Natural killer cell (primary cell): ENCODE measurements at places on chromosomes 13 and 19. TPM values are rescaled to one million over a fixed set of nuclear protein-coding genes. Genes with fewer than 3 reads are reported as not detected.

GRCh38 chr19:10442698-10443097, 22.4 kb downstream of the PDE4A start:
- no peaks in the 10 kb centered on the region for H3K27me3 ChIP-seq
- H3K36me3 ChIP-seq, result peaks cover 5% of the 10 kb centered on the region
- H3K4me3 ChIP-seq, result no peak overlapping the region
- H3K4me1 ChIP-seq, result no peaks in the 10 kb centered on the region
- H3K27ac ChIP-seq, result no peak overlapping the region
- DNase-seq, result no peak

GRCh38 chr19:39997638-39998216, 867 bp downstream of the ZNF546 start:
- no peak for DNase-seq
- H3K4me3 ChIP-seq, result peak overlapping the region; percentile 83
- no peaks in the 10 kb centered on the region for H3K36me3 ChIP-seq
- no peaks in the 10 kb centered on the region for H3K27me3 ChIP-seq

GRCh38 chr13:42396901-42397655, 125.1 kb downstream of the AKAP11 start:
- H3K4me3 ChIP-seq, result no peak overlapping the region
- H3K27ac ChIP-seq, result no peak overlapping the region
- H3K4me1 ChIP-seq, result peaks cover 52% of the 10 kb centered on the region
- H3K27me3 ChIP-seq, result no peaks in the 10 kb centered on the region
- no peak for DNase-seq
- no peaks in the 10 kb centered on the region for H3K36me3 ChIP-seq

DNA sequence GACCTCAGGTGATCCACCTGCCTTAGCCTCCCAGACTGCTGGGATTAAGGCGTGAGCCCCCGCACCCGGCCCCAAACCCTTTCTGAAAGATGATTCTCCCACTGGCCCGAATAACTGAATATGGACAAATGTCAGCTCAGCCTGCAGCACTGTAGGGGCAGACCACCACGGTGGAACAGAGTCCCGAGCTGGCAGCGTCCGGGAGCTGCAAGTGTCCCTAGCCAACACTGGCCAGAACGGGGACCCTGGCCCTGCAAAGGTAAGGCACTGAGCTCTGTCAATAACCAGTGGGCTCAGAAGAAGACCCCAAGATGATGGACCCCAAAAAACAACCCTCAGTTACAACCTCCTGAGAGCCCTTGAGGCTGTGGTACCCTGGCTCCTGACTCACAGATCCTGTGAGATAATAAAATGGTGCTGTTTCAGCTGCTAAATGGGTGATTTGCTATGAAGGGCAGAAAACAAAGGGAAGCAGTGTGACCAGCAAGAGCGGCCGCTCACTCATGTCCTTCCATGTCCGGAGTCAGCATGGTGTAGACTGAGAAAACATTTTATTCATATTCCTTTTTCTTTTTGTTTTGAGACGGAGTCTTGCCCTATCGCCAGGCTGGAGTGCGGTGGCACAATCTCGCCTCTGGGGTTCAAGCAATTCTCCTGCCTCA, 1.6 kb downstream of the LSM7 start:
- H3K27ac ChIP-seq, result peak overlapping the region; percentile 78
- H3K4me3 ChIP-seq, result no peak overlapping the region

GRCh38 chr19:53878776-53879139, 3.2 kb upstream of the PRKCG start:
- peaks cover 47% of the 10 kb centered on the region for H3K4me1 ChIP-seq
- H3K36me3 ChIP-seq, result peaks cover 11% of the 10 kb centered on the region
- DNase-seq, result no peak
- peak overlapping the region; percentile 30 for H3K4me3 ChIP-seq

GRCh38 chr19:35114353-35115176, 1.1 kb upstream of the FXYD3 start:
- H3K27ac ChIP-seq, result no peak overlapping the region
- H3K4me1 ChIP-seq, result peaks cover 7% of the 10 kb centered on the region
- peaks cover 5% of the 10 kb centered on the region for H3K27me3 ChIP-seq
- peak; percentile 85 for DNase-seq
- H3K36me3 ChIP-seq, result no peaks in the 10 kb centered on the region

DNA sequence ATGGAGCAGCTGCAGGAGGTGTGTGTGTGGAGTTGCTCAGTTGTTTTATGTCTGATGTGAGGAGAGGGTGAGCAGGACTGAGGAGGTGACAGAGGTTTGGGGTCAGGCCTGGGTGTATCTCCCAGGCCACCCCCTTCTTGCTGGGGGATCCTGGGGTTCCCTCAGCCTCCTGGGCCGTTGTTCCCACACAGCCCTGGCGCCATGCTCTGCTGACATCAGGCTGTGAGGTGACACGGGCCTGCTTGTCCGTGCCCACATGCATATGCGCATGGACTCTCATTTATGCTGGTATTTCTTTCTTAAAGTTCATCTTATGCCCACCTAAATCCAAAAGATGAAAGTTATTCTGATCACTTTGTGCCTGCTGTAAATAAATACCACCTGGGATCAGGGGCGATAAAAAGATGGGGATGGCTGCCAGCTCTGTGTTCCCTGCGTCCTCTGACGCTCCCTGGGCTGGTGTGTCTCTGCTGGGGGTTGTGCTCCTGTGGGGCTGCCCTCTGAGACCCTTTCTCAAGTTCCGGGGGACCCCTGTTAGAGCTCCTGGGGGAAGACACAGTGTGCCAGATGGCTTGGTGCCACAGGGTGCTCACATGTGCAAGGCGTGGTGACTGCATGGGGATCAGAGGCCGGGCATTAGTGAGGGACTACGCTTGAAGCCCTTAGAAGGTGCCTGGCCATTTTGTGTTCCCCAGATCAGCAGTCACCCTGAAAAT, 12.6 kb downstream of the NAXD start:
- H3K36me3 ChIP-seq, result peaks cover 19% of the 10 kb centered on the region
- H3K27ac ChIP-seq, result no peak overlapping the region
- peaks cover 12% of the 10 kb centered on the region for H3K4me1 ChIP-seq

Gene ZNF667
- 0.41 TPM for total RNA-seq

Gene TSSK6
- 2.2 TPM for total RNA-seq

- H3K36me3 ChIP-seq, result peaks cover 11% of the 10 kb centered on the region
- no peaks in the 10 kb centered on the region for H3K27me3 ChIP-seq
- H3K4me3 ChIP-seq, result peak overlapping the region; percentile 98
- no peak for DNase-seq
These were observed 937 bp downstream of the ZNF841 start for GRCh38 chr19:52094526-52095130.

DNA sequence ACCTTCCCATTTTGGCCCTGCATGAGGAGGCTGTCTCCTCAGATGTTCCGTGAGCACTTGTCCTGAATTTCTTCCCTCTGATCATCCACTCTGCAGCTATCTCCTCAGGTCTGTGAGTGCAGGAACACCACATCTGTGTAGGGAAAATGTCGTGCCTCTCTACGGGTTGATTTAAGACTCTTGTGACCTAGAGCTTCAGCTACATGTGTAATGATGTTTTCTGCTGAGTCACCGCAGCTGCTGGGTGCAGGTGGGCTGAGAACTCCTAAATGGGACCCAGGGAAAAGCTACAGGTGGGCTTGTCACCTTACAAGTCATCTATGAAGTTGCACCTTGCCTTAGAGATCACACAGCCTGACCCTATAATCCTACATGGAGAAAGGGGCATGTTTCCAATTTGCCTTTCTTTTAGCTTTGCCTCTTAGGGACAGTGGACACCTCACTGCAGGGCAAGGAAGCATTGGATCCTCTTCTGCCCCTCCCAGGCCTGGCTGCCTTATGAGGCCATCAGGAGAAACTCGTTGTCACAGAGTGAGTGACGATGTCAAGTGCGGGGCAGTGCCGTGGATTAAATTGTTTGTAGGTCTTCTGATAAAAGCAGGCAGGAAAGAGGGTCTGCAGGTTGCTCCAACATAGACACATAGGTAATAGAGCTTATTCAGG, 122.3 kb downstream of the DNAJC15 start:
- DNase-seq, result no peak
- no peak overlapping the region for H3K4me3 ChIP-seq
- no peaks in the 10 kb centered on the region for H3K27me3 ChIP-seq
- no peak overlapping the region for H3K27ac ChIP-seq

Gene LHB
- not detected for total RNA-seq

Gene RFXAP
- 6.0 TPM for total RNA-seq

Gene SBNO2
- 94.3 TPM for total RNA-seq

DNA sequence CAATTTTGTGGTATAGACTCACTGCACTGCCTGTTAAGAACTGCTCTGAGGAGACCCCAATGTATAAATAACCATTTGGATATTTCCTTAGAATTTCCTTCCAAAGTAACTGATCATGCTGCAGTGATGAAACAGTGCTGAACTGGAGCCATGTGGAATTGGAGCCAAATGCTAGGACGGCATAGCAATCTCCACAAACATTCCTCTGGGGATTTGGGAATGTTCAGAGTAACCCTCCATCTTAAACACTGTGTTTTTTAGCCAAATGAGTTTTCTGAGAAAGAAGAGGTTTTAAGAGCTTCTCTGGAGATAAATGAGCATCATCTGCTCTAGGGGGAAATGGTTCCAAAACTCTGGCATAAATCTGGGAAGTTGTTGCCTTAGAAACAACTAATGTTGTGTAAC, 98.2 kb downstream of the OLFM4 start:
- H3K36me3 ChIP-seq, result no peaks in the 10 kb centered on the region
- H3K27ac ChIP-seq, result no peak overlapping the region
- H3K4me3 ChIP-seq, result no peak overlapping the region

Gene IGFL3
- not detected for total RNA-seq

Gene ZNF837
- 1.3 TPM for total RNA-seq

- no peak for DNase-seq
- H3K27me3 ChIP-seq, result no peaks in the 10 kb centered on the region
- H3K4me1 ChIP-seq, result no peaks in the 10 kb centered on the region
- no peaks in the 10 kb centered on the region for H3K36me3 ChIP-seq
- H3K27ac ChIP-seq, result no peak overlapping the region
These were observed 764.1 kb upstream of the SLITRK6 start for GRCh38 chr13:86563308-86563707.

Gene OR7G3
- total RNA-seq, result not detected

GRCh38 chr19:42150911-42151361, 18.7 kb upstream of the POU2F2 start:
- no peaks in the 10 kb centered on the region for H3K27me3 ChIP-seq
- no peak for DNase-seq
- H3K4me3 ChIP-seq, result no peak overlapping the region
- peaks cover 33% of the 10 kb centered on the region for H3K4me1 ChIP-seq
- no peaks in the 10 kb centered on the region for H3K36me3 ChIP-seq
- H3K27ac ChIP-seq, result no peak overlapping the region

Gene ZNF665
- total RNA-seq, result 4.9 TPM

- no peaks in the 10 kb centered on the region for H3K36me3 ChIP-seq
- no peak for DNase-seq
- no peaks in the 10 kb centered on the region for H3K27me3 ChIP-seq
- H3K4me3 ChIP-seq, result peak overlapping the region; percentile 90
These were observed 716 bp downstream of the ZNF573 start for GRCh38 chr19:37778613-37779126.

DNA sequence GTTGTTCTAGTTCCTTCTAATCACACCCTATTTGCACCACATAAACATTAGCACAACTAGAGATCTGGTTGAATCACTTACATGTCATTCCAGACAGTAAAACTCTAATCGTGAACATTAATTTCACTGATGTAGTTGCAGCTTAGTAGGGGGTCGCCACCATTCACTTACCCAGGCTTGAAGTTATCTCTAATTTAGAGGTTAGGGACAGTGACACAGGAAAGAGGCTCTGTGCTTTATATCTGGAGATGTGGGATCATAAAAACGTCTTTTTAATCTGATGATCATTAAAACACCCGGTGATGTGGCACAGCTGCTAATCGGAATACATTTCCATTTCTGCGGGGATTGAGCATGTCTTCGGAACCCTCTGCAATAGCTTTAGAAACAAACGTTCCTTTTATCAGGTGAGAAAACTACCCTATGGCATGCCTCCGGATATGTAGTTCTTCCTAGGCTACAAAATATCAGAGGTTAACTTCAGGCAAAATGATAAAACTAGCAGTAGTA, 523.0 kb downstream of the MYO16 start:
- no peak overlapping the region for H3K27ac ChIP-seq
- H3K4me1 ChIP-seq, result no peaks in the 10 kb centered on the region
- no peaks in the 10 kb centered on the region for H3K27me3 ChIP-seq
- no peak for DNase-seq
- no peak overlapping the region for H3K4me3 ChIP-seq

Gene ZNF264
- total RNA-seq, result 50.4 TPM

DNA sequence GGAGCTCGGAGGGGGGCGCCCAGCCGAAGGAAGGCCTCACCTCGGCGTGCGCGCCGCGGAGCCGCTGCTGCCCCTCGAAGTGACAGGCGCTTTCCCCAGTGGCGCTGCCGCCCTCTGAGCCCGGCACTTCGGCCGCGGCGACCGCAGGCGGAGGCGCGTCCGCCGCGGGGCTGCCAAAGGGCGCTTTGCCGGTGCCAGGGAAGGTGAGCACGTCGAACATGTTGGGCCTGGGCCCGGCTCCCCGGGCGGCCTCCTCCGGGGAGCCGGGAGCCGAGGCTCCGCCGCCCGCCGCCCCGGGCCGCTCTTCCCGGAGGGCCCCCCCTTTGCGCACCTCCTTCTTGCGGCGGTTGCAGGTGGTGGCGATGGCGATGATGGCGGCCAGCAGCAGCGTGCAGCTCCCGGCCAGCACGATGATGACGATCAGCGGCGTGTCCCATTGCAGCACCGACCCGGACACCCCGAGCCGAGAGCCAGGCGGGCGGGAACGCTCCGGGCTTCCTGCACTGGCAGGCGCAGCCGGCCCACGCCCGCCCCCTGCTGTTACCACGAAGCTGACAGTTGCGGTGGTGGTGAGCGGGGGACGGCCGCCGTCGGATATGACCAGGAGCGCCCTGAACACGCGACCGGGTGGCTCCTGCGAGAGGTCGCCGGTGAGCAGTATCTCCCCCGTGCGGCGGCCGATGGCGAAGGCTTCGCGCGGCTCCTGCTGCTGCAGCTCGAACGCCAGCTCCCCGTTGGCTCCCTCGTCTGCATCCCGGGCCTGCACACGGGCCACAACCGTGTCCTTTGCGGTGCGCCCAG, 2.5 kb downstream of the PCDH8 start:
- DNase-seq, result no peak
- peaks cover 16% of the 10 kb centered on the region for H3K4me1 ChIP-seq
- peaks cover 60% of the 10 kb centered on the region for H3K27me3 ChIP-seq
- H3K4me3 ChIP-seq, result no peak overlapping the region
- H3K27ac ChIP-seq, result no peak overlapping the region

DNA sequence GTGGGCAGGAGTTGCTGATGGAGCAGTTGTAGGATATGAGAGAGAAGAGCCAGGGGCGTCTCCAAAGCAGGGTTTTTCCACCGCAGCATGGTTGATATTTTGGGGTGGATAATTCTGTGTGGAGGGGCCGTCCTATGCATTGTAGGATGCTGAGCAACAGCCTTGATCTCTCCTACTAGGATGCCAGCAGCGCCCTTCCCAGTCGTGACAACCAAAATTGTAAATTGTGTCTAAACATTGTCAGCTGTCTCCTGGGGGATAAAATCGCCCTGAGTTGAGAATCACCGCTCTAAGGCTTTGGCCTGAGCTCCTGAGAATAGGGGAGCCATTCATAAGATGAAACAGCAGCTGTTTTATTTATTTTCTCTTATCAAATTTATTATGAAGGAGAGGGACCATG, 4.2 kb downstream of the CACNG8 start:
- no peak for DNase-seq
- peaks cover 3% of the 10 kb centered on the region for H3K27me3 ChIP-seq
- no peaks in the 10 kb centered on the region for H3K4me1 ChIP-seq
- no peak overlapping the region for H3K27ac ChIP-seq
